ENCODE measurements at places on chromosomes 1 and 21.

DNA sequence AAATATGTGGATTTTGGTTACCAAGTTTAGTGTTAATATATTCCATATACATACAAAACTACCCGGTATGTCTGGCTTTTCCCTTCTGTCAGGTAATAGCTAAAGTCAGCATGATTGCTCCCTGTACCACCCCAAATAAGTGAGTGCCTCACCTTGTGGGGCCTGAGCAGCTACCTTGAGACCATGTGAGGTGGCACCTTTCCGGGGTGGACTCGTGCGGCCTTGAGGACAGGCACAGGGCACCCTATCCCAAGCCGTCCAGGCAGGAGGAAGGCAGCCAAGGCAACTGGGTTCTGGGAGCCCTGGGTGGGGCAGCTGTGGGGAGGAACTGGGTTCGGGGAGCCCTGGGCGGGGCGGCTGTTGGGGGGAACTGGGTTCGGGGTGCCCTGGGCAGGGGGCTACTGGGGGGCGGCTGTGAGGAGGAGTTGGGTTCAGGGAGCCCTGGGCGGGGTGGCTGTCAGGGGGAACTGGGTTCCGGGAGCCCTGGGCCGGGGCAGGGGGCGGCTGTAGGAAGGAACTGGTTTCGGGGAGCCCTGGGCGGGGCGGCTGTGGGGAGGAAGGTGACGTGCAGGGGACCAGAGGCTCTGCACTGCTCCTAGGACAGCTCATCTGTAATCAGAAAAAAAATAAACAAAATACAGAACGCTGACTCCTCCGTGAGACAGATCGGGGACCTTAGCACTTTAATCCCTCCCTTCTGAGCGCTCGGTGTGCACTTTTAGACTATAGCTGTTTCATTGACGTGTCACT, 63.3 kb downstream of the POFUT2 start:
- no peak for DNase-seq

GRCh38 chr1:190068304-190068703, 409.4 kb downstream of the BRINP3 start:
- DNase-seq = no peak

DNA sequence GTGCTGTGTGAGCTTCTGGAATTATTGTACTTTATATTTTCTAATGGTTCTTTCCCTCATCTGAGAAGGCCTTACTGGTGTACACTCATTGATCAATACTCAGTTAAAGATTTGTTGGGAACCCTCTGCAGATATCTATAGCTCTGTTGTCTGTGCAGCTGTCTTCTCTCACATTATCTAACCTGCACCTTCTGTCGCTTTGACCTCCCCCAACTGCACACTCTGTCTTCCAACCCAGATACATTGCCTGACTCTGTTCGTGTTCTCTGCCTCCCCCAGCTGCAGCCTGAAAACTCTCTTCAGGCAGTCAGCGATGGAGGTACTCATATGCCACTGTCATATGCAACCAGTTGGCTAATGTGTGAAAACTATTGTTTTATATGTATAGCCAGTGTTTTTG, 334.3 kb downstream of the NCAM2 start:
- no peak for DNase-seq

DNA sequence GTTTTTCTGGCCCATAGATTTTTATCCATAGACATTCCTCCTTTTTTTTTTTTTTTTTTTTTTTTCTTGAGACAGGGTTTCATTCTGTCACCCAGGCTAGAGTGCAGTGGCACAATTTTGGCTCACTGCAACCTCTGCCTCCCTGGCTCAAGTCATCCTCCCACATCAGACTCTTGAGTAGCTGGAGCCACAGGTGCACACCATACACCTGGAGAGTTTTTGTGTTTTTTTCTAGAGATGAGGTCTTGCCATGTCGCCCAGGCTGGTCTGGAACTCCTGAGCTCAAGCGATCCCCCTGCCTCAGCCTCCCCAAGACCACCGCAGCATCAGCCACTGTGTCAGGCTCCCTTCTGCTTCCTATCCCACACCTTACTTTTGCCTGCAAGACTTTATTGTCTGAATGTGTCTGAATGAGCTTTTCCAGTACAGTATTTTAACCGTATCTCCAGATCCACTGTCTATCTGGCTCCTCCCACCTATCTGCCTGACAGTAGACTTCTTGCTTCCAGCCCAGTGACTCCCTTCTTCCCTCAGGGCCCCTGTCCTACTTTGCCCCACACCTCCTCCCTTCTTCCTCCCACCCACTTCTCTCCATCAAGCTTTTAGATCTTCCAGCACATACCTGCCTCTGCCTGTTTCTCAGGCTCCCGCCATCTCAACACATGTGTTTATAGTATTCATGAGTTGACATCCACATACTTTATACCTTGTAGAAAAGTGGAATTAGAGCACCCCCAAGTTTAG, 6.1 kb downstream of the C1orf21 start:
- DNase-seq = no peak

GRCh38 chr1:72623299-72623708, 341.0 kb upstream of the NEGR1 start:
- DNase-seq = peak; percentile 58

DNA sequence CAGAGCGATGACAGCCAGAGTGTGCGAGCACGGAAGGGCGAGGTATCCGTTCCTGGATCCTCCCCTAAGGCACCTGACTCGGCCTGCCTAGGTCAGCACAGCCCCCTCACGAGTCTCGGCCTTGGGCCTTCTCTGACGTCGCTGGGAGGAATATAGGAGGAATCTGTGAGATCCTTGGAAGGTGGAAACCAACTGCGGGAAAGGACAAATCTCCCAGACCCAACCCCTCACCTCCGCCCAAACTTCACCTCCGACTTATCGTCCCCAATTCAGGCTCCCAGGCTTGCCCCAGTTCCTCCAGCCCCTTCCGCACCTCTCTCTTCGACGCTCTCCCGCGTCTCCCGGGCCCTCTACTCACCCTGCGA, 494 bp downstream of the APH1A start:
- DNase-seq = peak; percentile 25

DNA sequence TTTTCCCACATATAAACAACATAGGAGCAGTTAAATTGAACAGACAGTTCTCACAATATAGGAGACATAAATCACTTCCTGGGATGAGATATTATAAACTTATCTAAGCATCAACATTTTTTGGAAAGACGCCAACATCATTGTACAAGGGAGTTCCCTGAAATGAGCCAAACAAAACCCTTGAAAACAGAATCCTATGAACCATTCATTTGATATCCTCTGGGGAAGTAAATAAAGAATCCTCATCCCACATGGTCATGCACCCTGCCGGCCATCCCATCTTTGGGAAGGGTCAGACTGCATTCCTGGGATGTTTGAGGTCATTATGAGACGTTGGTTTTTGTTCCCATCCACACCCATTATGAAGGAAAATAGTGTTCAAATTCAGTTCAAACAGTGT, 111.8 kb upstream of the USP25 start:
- DNase-seq = peak; percentile 86

DNA sequence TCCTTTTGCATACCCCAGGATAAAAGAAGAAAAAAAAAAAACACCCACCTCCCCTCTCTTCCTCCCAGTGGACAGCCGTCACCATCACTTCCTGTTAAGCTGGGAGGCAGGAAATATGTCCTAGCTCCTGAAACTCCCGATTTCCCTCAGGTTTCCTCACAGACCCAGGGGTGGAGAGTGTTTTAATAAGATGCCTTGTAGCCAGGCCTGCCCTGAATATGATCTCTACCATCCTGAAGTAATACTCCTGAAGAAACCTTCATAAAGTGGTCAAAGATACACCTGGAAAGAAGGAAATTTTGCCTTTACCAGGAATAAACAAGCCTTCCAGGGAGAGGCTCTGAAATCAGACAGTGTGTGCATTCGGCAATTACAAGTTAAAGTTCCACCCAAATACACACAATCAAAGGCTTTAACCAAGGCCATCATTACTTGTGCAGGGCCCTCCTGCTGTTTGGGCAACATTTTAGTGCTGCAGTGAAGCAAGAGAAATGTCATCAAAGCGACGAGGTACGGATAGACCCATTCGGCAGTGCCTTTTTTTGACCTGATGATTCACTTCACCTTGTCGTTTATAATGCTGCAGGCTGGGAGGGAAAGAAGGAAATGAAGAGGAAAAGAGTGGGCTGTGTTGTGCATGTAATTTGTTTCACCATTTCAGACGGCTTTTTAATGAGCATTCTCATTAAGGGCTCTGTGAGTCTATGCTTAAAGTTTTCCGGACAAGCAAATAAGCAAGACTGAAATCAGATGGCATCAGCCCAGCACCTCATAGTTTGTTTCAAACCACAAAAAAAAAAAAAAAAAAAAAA, 41.0 kb upstream of the RASAL2 start:
- no peak for DNase-seq

DNA sequence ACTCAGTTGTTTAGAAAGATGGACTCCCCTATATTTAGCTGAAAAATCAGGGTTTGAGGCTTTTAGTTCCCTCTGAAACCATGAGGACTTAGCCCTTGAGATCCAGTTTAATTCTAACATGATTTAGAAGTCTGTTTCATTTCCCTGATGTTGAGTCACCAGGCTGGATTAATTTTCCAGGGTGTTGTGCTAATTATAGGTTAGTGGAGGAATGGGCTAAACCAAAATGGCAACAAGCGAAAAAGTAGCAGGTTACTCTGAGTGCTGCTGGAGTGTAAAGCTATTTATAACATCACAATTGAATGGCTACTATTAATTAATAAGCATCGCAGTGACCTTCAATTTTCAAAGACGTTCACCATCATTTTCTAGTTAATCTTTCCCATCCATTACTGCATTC, 15.5 kb upstream of the USP24 start:
- DNase-seq = no peak

- DNase-seq = no peak
These were observed 20.2 kb downstream of the LMOD1 start for GRCh38 chr1:201925981-201926645.

- no peak for DNase-seq
These were observed 142.9 kb downstream of the TIAM1 start for GRCh38 chr21:31201144-31201543.
